ENCODE measurements at places on chromosomes 2 and 18.

- H3K27ac ChIP-seq = peak overlapping the region; percentile 67
- H3K4me3 ChIP-seq = no peak overlapping the region
- no peaks in the 10 kb centered on the region for H3K27me3 ChIP-seq
- DNase-seq = no peak
- H3K36me3 ChIP-seq = peaks cover 2% of the 10 kb centered on the region
- peaks cover 50% of the 10 kb centered on the region for H3K4me1 ChIP-seq
Measured at GRCh38 chr2:190467575-190468083, 59.5 kb downstream of the MFSD6 start.

- peaks cover 18% of the 10 kb centered on the region for H3K4me1 ChIP-seq
- no peak overlapping the region for H3K4me3 ChIP-seq
- no peaks in the 10 kb centered on the region for H3K36me3 ChIP-seq
Measured at GRCh38 chr2:37852585-37853014, 72.5 kb upstream of the RMDN2 start.

GRCh38 chr2:215370112-215370965 lies 58.5 kb downstream of the ATIC start:
- H3K4me3 ChIP-seq = no peak overlapping the region
- no peak for DNase-seq
- no peaks in the 10 kb centered on the region for H3K27me3 ChIP-seq
- no peak overlapping the region for H3K27ac ChIP-seq
- H3K4me1 ChIP-seq = no peaks in the 10 kb centered on the region

DNA sequence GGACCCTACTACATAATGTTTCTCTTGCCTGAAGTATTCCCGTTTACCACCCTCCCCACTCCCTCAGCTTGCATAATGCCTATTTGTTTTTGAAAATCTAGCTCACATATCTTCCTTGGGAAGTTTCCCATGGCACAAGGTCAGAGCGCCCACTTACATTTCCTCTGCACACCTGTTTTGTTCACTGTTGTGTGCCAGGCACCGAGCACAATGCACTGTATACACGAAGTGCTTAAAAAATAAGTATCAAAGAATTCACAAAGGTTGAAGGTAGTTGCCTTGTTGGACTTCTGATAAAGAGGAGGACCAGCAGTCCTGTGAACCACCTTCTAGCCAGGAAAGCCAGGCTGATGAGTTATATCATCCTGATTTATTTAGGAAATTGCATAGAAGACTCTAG lies 16.8 kb upstream of the RHOB start:
- no peak overlapping the region for H3K4me3 ChIP-seq
- H3K27ac ChIP-seq = no peak overlapping the region
- H3K27me3 ChIP-seq = peaks cover 53% of the 10 kb centered on the region
- peaks cover 16% of the 10 kb centered on the region for H3K4me1 ChIP-seq

- no peak overlapping the region for H3K4me3 ChIP-seq
- peaks cover 5% of the 10 kb centered on the region for H3K4me1 ChIP-seq
- peaks cover 6% of the 10 kb centered on the region for H3K36me3 ChIP-seq
- no peaks in the 10 kb centered on the region for H3K27me3 ChIP-seq
Measured at GRCh38 chr2:239184968-239185903, 215.6 kb downstream of the HDAC4 start.

DNA sequence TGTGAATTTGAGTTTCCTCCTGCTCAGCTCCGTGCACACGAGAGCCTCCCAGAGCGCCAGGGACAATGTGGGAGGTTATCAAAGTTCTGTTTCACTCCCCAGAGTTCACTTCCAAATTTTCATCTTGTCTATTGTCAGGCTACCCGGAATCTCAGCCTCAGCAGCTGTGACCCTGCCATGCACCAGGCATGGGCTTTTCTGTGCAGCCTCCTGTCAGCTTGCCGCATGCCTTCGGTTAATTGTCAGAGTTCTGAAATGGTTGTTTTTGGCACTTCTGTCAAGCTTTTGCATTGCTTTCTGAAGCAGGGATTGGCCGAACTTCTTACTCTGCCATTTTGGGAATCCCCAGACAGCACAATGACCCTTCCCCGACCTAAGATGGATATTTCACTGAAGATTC lies 60.4 kb downstream of the SH3YL1 start:
- peaks cover 11% of the 10 kb centered on the region for H3K4me1 ChIP-seq
- no peaks in the 10 kb centered on the region for H3K36me3 ChIP-seq
- H3K4me3 ChIP-seq = no peak overlapping the region
- no peak overlapping the region for H3K27ac ChIP-seq
- H3K27me3 ChIP-seq = peaks cover 19% of the 10 kb centered on the region
- DNase-seq = no peak

DNA sequence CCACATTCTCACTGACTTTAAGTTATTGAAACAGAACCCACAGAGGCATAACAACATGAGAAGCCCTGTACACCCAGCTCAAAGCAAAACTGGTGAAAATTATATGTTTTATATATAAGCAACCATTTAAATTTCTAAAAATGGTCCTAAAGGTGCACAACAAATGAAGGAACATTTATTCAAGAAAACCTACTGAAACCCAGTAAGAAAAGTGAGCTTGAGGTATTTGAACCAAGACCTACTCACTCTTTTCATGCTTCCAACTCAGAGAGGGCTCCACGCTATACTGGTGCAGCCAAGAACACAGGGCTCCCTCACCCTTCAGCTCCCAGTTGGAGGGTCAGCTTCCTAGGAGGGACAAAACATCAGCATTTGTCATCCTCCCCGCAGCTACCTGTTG lies 2.1 kb upstream of the CACNB4 start:
- H3K27me3 ChIP-seq = peaks cover 43% of the 10 kb centered on the region
- DNase-seq = no peak
- H3K36me3 ChIP-seq = peaks cover 8% of the 10 kb centered on the region
- no peak overlapping the region for H3K27ac ChIP-seq
- H3K4me3 ChIP-seq = no peak overlapping the region

DNA sequence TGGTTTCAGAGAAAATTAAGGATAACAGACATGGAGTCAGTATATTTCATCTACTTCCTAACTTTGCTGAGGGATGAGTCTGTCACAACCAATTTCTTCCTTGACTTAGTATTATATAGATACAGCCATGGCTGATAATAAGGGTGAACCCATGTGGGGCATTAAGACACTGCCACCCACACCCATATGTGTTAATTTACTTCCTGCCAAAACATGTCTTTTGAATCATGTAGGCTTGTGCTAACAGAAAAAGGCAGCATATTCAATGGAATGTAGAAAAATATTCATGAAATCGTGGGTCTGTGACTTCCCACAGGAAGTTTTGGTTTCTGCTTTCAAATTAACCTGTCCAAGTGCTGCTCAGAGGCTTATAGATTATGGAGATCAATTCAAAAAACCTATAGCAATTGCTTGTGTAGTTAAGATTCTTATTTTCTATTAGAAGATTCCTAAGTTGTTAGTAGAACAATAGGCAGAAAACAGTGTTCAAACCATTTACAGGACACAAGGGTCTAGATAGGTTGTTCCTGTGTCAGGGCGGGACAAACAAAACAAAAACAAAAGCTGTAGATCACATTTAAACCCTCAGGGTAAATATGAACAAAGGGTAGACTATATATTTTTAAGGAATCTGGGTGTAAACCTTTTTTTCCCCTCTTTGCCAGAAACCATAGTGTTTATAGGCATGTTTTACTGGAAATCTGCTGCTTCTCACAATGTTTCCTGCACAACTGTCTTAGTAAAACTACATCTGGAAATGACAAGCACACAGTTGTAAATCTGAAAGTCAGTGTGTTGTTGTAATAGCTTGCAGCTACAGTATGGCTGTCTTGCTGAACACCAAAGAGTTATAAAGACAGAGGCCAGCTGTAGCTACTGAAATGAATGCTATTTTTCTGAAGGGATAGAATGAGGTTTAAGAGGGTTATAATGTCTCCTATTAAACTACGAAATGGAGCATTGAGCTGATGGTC lies 691.2 kb downstream of the EPHA4 start:
- no peaks in the 10 kb centered on the region for H3K27me3 ChIP-seq
- H3K4me1 ChIP-seq = no peaks in the 10 kb centered on the region
- H3K36me3 ChIP-seq = no peaks in the 10 kb centered on the region
- DNase-seq = no peak
